ENCODE measurements at places on chromosomes 16 and 17.

- DNase-seq = no peak
These were observed 14.2 kb downstream of the CDH16 start for GRCh38 chr16:66904428-66904845.

DNA sequence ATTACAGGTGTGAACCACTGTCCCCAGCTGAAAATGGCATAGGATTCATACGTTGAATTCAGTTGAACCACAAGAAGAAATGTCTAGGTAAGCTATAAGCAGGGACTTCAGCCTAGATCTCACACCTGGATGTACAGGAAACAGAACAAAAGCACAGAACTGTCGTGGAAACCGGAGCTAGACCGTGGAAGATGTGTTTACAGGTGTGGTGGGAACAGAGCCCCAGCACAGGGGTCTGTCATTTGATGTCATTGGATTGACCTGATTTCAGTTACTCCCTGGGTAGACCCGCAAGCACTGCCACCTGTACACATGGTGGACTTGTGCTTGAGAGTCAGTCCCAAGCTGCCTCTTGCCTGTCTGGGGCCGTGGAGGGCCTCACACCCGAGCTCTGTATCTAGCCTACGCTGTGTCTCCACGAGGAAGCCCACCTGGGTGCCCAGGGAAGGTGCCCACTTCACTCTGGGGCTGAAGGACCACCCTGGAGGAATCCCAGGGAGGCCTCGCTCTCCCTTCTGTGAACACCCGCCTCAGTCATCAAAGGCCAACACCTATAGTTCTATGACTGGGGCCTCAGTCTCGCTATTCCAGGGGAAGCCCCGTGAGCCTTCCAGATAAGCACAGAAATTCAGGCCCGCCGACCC lies 32.2 kb upstream of the MLKL start:
- no peak for DNase-seq

- no peak for DNase-seq
These were observed 105.9 kb downstream of the IRX3 start for GRCh38 chr16:54180421-54181359.

- no peak for DNase-seq
These were observed 26.9 kb upstream of the ZNHIT3 start for GRCh38 chr17:36459601-36460000.

DNA sequence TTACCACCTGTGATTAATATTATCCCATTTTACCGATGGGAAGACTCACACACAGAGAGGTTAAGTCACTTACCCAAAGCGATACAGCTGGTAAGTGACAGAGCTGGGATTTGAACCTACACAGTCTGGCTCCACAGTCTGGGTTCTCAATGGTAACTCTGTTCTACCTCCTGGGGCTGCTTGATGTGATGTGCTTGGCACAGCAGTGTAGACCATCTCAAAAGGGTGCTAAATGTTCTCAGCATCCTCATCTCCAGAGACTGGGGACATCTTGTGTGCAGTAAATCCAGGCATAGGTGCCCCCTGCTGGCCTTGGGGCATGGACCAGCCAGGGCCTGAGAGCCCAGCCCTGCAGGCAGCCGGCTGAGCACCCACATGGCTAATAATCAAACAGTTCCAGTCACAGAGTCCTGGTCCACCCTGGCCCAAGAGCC lies 15.4 kb upstream of the KATNB1 start:
- DNase-seq = peak; percentile 12

Measured in stimulated activated CD4-positive, alpha-beta T cell treated with anti-CD3 and anti-CD28 coated beads, Interleukin-4, amount 100 ng/mL, for 4 hours (primary cell).